Activated T-cell treated with anti-CD3 and anti-CD28 coated beads, Interleukin-2, amount 50 U/mL, for 72 hours (primary cell): ENCODE measurements at places on chromosomes 6 and 20.

DNA sequence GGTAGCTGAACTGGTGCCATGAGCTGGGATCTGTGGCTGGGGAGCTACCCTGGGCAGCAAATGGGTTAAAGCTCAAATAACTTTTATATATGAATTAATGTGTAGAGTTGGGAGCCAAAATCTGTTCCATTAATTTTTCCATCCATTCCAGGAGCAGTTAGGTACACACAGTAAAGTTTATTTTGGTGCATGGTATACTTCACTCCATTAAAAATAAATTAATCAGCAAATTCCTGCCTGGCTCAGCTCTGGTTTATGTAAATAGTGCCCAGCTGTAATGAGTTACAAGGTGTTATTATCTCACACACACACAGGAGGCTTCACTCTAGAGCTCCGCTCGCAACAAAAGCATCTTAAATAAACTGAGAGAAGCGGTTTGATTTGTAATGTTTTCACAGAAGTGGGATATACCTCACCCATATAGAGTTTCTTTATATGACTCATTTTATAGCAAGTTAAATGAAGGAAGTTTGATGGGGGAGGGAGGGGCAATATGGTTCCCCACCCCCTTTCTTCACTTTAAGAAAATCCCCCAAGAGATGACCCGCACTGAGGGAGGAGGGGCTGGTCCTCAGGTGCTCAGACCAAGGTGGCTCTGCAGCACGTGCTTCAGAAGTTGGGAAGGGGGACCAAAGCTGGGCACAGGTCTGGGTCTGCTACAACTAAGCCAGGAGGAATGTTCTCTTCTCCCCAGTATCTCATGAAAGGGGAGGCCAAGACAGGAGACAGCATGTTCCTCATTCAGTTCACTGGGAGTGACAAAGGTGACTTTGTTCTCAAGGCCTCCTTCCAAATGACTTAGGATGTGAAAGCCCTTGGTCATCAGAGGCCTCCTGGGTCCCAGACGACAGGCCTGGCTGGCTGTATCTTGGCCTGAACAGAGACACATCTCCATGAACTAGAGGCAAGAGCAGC lies 10.5 kb upstream of the FAM83C start:
- DNase-seq = no peak

DNA sequence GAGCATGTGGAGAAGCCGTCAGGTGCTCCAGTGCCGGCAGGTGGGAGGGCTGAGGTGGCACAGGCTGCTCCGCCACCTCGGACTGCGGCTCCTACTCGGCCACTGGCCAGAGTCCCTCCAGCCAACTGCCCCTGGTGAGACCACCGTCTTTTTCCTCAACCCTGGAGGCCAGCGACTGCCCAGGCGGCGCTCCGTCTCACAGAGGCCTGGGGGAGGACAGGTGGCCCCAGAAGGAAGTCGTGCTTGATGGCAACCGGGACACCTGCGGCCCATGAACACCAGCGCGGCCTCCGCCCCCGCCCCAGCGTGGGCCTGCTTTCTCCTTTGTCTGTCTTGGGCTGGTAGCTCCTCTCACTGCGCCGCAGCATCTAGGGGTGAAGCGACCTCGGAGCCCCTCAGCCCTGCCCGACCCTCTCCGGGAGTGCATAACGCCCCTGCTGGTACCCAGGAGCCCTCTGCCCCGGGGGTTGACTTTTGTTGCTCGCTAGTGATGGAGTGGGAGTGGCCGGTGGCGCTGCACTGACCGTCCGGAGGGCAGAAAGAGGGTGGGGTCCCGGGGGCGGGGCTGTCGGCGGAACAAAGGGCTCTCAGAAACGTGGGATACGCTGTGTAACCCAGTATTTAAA lies 706 bp upstream of the TUBB2B start:
- peak; percentile 39 for DNase-seq

- no peak for DNase-seq
Measured at GRCh38 chr20:57440678-57441509, 49.7 kb downstream of the RBM38 start.

- no peak for DNase-seq
Measured at GRCh38 chr6:160058603-160059215, 62.9 kb upstream of the SLC22A1 start.

DNA sequence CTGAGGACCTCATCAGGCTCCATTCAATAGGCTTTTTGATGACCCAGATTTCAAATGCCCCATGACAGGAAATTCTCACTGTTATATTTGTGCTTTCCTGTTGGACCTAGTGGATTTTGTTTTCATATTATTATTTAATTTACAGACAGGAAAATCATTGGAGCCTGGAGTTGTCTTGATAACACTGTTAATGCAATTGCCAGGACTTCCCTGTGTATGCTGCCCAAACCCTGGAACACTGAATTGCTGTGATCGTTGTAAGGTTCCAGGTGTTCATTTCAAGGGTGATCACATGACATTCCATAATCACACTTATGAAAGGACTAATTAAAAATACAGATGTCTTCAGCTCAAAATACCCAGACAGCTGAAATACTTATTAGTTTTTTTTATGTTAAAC lies 783.2 kb downstream of the DHX35 start:
- DNase-seq = no peak
